ENCODE measurements at places on chromosomes 16 and 17.

- no peak for DNase-seq
Observed at GRCh38 chr16:8714807-8715206, 40.4 kb downstream of the ABAT start.

DNA sequence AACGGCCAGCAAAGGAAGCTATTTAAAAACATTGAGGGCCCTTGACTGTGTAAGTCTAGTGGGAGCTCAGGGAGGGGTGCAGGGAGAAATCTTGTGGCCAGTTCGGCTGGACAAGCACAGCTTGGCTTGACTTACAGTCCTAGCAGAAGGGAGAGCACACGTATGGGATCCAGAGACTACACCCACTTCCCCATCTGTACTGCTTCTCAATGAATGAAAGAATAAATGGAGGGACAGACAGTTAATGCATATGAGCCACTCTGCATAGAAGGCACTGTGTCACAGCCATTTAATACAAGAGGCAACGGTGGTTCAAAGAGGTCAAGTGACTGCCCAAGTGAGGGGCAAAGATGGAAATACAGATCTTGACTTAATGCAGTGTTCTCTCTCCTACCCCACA is 15.5 kb downstream of the GTF3C1 start:
- no peak for DNase-seq

GRCh38 chr17:35460354-35460851 is 11.8 kb upstream of the SLFN13 start:
- DNase-seq: no peak

DNA sequence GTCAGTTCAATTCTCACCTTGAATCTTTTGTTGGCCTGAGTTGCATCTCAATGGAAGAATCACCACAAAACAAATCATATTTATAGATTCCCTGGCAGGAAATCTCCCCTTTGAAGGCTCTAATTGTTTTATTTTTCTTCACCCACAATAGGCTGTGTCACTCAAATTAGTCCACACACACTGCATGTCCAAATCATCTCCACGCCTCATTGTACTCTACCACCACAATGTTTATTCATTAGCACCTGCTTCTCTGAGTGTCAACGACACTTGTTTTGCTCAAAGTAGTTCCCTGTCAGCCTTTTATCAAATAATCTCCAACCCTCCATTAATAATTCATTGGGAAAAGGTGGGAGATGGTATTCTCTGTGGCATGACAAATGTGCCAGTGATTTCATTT is 164.3 kb downstream of the ABCC12 start:
- DNase-seq: no peak

DNA sequence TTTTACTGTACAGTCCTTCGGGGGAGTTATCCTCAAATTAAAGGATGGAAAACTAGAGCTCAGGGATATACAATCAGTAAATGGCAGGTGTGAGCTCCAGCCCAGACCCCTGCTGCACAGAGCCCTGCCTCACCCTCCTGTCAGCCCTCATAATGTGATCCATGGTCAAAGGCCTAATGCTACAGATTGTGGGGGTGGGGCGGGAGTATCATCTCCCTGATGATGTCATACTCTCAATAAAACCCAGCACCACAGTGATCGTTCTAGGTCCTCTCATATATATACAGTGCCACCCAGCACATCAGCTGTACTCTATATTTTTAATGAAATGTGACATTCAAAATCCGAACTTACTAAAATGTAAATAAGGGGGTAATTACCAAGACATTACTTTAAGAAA is 61.5 kb downstream of the SLC39A11 start:
- DNase-seq: no peak

Data from muscle of arm (tissue), 14 donors.